ENCODE measurements at places on chromosomes 5 and 9.

GRCh38 chr5:142360607-142361120, 35.8 kb upstream of the SPRY4 start:
- no peak for DNase-seq

- no peak for DNase-seq
Observed at GRCh38 chr5:35776757-35777156, 79.9 kb upstream of the IL7R start.

- DNase-seq: no peak
Observed at GRCh38 chr5:9340085-9340484, 205.8 kb downstream of the SEMA5A start.

DNA sequence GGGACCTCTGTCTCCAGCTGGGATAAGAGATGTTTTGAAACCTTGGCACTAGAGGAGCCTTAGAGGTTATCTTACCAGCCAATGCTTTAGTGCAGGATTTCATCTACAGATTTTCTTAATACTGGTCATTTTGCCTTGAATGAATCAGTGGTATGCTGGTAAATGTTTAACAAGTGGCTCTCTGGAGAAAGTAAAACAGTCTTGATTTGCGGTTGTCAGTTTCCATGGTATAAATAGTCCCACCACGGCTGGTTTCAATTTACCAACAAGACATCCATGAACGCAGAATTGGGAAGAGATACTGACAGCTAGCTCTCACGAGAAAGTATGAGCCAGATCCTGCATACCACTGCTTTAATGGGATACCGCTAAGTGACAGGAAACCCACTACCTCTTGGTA, 56.7 kb upstream of the CXCL14 start:
- no peak for DNase-seq

GRCh38 chr5:56227691-56228090, 5.4 kb downstream of the ANKRD55 start:
- DNase-seq: no peak

DNA sequence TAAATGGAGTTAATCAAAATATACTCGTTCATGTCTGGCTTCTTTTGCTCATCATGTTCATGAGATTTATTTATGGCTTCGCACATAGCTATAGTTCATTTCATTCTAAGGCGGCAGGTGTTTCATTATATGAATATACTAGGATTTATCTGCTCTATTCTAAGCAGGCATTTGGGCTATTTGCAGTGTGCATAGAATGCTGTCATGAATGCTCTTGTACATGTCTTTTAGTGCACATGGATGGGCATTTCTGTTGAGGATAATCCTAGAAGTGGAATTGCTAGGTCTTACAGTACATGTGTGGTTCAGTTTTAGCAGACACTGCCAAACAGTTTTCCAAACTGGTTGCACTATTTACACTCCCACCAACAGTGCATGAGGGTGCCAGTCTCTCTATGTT, 285.3 kb upstream of the ADRA1B start:
- no peak for DNase-seq

DNA sequence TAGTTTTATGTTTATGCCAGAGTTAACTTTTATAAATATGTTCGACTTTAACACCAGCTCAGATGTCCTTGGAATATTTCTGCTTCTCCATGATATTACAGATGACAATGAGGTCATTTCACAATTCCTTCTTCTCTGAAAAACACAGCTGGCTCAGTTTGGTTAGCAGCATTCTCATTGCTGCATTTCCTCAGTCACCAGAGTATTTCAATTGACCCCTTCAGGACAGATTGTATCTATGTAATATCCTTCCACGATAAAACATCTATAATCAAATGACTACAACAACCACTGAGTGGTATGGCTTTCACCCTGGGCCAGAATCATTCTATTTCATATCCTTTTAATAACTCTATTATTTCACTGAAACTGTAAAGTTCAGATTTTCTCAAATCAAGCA, 148.7 kb downstream of the OXCT1 start:
- DNase-seq: no peak

GRCh38 chr5:66415208-66415607, 181.0 kb upstream of the MAST4 start:
- DNase-seq: no peak

DNA sequence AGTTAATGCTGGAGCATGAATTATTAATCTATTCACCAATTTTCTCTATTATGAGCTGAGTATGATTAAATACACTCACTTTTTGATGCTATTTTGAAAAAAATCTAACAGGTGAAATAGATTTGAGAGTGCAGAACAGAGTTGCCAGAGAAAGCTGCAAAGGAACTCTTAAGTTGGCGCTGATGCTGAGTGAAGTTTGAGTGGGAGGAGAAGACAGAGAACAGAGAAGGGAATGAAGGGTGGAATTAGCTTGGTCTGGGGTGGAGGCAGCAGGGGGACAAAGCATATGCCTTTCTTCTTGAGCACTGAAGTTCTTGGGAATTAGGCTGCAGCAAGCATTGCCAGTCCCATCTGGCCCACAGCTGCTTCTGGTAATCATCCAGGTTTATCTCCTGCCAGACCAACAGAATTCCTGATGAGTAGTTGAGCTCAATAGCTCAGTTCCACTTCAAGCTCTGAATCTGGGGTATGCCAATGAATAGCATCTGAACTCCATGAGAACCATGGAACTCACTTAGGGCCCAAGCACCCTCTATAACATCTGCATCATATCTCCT, 290.1 kb downstream of the HINT1 start:
- no peak for DNase-seq

- DNase-seq: no peak
Observed at GRCh38 chr9:127104581-127105311, 17.7 kb downstream of the ANGPTL2 start.

DNA sequence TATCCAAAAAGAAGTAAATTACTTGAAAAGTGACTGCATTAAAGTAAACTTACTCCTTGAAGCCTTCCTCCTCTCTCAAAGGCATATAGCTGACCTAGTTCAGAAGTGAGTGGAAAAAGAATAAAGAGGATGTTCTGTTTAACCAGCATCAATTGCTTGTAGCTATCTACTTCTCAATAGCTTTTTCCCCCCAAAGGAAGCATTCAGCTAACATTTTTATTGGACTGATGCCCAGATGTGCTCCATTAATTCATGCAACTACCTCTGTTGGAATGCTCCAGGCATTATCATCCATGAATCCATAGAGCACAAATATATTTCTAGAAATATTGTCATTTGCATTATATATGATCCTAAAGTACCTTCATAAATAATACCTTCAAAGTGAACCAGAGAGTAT, 132.8 kb downstream of the RASEF start:
- DNase-seq: no peak

GRCh38 chr9:93895535-93895934, 59.6 kb downstream of the BARX1 start:
- no peak for DNase-seq

GRCh38 chr5:144547098-144547499, 376.4 kb downstream of the KCTD16 start:
- no peak for DNase-seq

DNA sequence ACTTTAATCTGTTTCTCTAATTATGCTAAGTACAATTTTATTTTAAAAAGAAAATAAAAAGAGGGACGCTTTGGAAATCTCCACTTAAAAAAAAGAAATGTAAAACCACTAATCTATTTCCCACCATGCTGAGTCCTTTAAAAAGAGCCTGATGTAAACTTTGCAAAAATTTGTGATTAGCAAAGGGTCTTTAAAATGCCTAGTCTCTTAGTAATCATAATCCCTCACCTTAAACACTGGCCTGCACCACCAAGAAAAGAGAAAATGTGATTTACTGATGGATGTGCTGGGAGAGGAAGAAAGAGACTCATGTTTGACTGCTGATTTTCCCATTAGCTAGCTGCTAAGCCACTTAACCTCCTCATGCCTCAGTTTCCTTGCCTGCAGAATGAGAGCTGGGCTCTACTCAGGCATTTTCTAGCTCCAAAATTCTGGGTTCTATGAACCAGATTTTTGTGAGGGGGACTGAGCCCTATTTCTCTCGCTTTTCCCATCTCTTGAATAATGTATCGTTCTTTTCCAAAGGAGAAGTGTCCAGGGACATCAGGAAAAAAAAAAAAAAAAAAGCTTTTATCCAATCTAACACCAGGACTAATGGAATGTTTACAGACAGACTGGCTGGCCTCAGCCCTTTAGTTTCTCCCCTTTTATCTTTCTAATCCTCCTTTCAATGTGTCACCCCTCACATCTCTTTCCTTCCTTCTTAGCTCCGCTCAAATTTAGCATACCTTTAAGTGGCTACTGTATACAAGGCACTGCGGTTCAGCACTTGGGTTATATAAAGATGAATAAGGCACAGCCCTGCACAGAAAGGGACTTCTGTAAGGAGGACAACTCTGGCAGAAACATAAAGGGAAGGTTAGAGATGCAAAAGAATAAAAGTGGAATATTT, 312.4 kb downstream of the ARL15 start:
- no peak for DNase-seq

DNA sequence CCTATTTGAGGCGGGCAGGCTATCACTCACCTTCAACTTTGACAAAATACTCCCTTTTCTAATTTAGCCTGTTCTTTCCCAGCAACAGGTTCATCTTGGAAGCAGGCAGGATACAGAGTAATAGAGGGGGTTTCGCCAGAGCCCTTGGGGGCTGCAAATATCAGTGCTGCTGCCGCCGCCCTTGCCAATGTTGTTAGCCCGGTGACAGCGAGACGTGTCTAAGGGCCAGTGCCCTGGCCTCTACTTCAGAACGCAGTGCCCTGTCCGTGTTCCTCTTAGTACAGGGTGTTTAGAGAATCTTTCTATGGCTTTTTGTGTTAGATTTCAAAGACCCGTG, 703 bp downstream of the FAM120AOS start:
- DNase-seq: no peak

- DNase-seq: no peak
Observed at GRCh38 chr5:165139721-165140120, 1634.3 kb downstream of the MAT2B start.

DNA sequence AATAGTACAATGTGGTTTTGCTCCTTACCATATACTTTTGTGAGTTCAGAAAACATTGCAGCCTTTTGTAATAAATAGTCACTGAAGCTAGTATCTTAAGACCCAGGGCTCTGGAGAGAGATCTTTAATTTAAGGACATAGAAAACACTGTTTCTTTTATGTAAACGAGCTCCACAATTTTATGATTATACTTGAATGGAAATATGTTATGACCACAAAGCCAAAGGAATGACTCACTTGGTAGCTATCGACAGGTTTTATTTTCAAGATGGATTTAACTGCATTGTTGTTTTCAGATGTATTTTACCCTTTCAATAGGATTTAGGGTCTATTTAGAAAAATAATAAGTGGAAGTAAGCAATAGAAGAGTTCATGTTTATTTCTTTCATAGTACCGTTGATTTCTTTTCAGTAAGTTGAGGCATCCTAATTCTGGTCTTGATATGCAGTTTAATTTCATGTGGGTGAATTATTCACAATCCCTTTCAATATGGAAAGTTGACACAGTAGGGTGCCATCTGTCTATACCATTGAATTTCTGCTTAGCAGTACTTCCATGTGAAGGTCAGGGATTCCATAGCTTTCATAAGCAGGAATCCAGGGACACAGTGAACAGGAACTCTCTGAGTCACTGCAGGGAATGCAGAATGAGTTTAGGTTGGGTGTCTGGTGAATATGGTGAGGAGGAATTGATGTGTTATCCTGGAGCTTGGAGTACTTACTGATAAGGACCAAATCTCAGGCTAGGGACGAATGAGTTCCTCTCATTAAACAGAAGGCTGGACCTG, 157.6 kb downstream of the CD180 start:
- no peak for DNase-seq

DNA sequence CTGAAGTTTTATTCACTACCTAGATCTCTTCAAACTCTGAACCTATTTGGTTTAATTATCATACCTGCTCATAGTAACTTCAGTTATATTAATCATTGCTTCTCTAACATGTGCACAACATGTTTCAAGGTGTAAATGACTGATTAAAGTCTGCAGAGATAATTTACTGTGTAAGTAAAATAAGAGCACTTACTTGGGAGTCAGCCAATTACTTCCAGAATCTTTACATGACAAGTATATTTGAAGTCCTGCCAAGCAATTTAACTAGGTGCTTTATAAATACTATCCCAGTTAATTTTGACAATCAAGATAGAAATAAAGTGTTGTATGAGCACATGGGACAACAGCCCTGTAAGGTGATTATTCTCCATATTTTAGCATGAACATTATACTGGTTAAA, 109.9 kb downstream of the RFX3 start:
- DNase-seq: no peak

DNA sequence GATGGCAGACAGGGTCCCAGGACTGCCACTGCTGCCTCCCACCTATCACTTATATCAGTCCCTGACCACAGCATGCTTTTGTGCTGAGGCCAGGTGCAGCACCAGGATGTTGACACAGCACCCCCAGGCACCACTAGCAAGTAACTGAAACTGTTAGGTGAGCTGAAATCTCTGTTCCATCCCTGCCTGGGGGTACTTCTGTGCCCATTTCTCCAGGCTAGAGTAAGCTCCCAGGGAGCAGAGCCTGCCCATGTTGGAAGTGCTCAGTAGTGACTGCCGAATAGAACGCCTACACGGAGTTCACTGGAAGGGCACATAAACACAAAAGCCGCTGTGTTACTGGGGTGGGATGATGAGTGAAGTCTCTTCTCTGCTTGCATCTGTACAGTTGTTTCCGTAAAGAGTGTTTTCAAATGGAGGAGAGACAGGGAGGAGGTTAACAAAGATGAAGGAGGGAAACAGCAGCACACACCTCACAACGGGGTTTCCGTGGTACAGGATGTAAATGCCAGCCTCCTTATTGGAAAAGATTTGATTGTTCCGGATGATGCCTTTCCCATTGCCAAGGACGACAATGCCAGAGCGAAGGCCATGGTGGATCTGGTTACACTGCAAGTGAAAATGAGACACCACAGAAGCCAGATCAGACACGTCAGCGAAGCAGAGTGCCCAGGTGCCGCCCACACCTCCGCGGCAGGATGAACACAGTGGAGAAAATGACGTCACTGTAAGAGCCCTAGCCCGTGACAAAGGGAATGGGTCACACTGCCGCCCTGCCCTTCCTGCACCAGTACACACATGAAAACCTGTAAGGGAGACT, 43.1 kb downstream of the POLR1E start:
- DNase-seq: peak; percentile 50

DNA sequence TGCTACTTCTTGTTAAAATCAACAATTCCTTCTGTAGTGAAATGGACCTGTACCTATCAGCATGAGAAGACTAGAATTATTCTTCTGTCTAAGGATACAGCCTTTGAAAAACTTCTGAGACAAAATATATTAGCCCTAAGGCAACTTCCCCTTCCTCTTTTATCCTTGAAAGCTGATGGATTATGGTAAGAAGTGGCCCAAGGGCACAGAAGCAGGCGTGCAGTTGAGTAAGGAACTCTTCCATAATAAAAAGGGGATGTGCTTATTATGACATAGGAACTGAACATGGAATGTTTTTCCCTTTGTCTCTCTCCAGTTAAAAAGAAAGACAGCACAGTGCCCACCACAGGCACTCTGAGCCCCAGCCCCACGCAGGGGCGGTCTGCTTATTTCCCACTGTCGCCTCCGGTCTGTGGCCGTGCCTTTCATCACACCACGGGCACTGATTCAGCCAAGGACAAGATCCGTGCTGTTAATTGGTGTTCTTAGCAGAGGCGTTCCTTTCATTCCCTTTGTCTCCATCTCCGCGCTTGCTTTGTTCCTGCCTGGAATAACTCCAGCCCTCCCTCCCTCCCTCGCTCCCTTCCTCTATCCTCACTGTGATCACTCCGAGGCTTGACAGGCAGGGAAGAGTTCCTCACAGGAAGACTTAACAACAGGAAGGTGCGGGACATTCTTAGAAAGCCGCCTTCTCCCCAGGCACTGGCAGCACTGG, 135.9 kb upstream of the OTULINL start:
- no peak for DNase-seq

All from GM18507 (cell line).